ENCODE measurements at places on chromosomes 1 and 21.

DNA sequence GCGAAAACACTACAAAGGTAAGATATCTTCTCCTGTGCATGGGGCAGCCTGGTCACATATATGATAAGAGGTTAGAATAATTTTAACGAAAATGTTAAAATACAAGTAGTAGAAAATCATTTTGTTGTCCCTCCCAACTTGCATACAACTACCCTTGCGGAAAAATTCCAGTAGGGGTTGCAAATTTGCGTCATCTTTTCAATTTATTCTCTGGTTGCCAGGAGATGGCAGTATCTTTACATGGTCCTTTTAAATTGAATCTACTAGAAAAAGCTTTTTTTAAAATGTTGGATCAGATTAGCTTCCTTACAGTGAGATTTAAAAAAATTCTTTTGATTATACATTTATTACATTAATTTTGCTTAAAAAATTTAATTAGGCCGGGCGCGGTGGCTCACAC lies 10.9 kb downstream of the S100PBP start:
- no peak for DNase-seq

DNA sequence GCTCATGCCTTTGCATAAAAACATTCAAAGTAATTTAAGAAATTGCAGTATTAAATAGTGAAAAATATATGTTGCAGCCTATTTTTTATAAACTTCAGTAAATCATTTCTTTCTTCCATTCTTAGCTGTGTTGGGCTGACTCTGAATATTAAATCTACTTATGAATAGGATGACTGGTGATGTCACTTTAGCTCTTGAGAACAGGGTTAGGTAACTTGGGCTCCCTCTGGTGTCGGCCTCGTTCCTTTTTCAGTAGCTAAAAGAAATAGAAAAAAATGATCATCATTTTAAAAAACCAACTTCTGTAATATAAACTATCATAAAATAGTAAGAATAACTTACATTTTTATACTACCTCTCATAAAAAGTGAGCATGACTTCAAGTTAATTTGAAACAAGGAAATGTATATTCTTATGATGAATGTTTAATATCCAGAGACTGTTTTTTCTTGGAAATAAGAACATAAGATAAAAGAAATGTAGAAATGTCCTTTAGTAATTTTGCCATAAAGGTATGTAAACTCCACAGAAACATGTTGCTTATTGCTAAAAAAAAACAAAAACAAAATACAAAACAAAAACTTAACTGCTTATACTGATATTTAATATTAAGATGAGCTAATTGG lies 26.8 kb upstream of the NCAM2 start:
- no peak for DNase-seq

DNA sequence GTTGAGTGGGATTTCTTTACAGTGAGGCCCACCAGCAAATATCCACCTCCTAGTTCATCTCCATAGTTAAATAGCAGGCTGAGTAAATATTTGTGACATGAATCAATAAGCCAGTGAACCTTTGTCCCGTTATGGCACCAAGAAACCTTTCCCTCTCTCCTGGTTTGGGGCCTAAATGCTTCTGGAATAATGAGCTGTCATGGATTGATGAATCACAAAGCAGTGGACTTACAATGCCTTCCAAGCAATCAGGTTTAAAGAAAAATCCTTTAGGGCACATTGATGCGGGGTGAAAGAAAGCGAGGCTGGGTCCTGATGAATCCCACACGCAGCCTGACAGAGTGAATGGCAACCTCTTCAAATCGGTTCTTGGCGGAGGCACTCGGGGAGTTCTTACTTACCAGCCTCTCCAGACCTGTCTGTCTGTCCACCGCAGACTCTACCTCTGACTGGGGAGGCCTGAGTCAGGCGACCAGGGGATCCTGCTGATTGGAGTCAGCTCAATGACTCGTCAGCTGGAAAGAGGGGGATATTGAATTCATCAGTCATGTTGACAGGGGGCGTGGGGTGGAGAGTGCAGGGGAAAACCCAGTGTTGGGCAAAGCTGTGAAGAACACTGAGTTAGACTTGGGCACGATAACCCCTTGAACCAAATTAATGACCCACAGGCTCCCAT lies 247.3 kb downstream of the PLPP3 start:
- DNase-seq: no peak

DNA sequence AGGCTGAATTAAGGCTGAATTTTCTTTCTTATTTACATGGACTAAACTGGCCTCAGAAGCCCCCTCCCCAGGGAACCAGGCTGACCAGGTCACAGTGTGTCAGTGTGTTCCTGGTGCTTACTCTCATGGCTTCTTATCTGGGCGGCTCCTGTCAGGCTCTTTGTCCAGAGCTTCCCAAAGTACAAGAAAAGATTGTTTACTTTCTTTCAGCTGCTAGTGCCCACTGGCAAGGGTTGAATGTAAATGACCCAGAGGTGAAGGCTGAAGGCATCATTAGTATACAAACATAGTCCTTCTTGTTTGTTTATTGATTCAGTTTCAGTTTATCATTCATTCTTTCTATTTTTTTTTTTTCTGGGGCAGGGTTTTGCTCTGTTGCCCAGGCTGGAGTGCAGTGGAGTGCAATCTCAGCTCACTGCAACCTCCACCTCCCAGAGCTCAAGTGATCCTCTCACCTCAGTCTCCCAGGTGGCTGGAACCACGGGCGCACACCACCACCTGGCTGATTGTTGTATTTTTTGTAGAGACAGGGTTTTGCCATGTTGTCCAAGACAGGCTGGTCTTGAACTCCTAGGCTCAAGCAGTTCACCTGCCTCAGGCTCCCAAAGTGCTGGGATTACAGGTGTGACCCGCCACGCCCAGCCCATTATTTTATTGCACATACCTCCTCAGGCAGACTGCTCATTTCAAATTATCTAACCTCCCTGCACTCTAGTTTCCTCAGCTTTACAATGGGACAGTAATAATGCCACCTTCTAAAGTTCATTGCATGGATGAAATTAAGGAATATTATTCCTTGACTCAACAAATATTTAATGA lies 9.8 kb upstream of the KDM4A start:
- no peak for DNase-seq

- no peak for DNase-seq
Observed at GRCh38 chr1:152388889-152389288, 25.2 kb downstream of the CRNN start.

- no peak for DNase-seq
Observed at GRCh38 chr1:89490389-89490788, 34.2 kb upstream of the LRRC8B start.
